Activated CD8-positive, alpha-beta memory T cell treated with anti-CD3 and anti-CD28 coated beads, Interleukin-2, amount 10 ng/mL, durations not matched to agents 7 days and 5 days (primary cell): ENCODE measurements at places on chromosomes 13 and 19. TPM values are rescaled to one million over a fixed set of nuclear protein-coding genes. Genes with fewer than 3 reads are reported as not detected.

DNA sequence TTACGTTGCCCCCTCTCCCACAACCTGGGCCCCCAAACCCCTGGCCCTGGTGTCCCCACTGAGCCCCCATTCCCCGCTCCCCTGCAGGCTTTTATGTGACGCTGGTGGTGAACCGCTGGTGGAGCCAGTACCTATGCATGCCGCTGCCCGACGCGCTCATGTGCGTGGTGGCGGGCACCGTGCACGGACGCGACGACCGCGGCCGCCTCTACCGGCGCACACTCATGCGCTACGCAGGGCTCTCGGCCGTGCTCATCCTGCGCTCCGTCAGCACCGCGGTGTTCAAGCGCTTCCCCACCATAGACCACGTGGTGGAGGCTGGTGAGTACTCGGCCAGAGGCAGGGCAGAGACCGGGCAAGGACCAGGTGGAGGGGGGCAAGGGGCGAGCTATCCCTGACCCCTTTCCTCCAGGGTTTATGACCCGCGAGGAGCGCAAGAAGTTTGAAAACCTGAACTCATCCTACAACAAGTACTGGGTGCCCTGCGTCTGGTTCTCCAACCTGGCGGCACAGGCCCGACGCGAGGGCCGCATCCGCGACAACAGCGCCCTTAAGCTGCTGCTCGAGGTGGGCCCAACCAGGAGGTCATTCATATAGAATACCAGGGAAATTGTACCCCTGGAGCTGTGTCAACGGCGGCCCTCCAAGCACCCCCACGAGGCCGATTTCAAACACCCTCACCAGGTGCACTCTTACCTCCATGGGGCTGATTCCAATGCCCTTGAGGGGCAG, 3.0 kb downstream of the BEST2 start:
- H3K27me3 ChIP-seq = peaks cover 26% of the 10 kb centered on the region
- H3K4me3 ChIP-seq = no peak overlapping the region
- H3K36me3 ChIP-seq = no peaks in the 10 kb centered on the region
- DNase-seq = no peak

DNA sequence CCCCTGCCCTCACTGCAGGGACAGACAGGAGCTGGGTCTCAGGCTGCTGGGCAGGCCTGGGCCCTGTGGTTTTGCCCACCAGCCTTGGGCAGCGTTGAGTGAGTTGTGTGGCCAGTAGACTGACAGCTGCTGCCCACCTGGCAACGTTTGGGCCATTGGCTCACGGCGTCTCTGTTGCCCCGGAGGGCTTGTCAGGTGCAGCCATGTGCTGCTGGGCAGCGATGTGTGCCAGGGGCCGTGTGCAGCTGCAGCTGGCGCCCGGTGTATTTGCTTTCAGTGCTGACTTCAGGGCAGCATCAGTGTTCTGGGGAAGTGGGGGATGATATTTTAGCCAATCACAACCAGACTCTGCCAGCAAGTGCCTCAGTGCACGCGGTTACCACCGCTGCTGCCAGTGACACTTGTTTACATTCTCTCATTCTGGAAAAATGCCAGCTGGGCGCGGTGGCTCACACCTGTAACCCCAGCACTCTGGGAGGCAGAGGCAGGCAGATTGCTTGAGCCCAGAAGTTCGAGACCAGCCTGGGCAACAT, 10.6 kb downstream of the FZR1 start:
- peaks cover 7% of the 10 kb centered on the region for H3K36me3 ChIP-seq
- H3K27ac ChIP-seq = no peak overlapping the region
- no peak for DNase-seq
- H3K27me3 ChIP-seq = no peaks in the 10 kb centered on the region

DNA sequence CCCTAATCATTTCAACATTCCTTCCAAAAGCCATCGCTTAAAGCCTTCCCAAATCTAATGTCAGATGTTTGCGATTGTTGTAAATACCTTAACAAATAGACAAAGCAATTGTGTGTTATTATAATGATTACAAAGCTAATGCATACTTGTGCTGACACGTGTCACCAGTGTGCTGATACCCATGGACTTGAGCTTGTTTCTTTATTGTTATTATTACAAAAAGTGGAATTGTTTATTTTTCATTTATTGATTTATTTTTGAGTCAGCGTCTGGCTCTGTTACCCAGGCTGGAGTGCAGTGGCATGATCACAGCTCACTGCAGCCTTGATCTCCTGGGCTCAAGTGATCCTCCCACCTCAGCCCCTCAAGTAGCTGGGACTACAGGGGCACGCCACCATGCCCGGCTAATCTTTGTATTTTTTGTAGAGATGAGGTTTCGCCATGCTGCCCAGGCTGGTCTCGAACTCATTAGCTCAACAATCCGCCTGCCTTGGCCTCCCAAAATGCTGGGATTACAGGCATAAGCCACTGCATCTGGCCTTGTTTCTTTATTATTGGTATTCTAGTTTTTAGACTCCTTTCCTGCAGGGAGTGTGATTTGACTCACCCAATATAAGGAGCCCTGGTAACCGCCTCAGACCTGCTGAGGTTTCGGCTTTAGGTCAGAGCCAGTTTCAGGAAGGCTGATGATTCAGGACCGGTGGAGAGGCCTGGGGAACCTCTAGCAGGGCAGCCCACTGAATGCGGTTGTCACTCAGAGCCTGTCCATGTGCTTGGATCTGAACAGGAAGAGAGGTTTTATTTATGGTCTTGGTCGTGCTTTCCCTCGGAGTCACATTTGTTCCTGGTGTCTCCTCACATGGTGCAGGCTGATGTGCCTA, 2.1 kb upstream of the FBXO17 start:
- H3K36me3 ChIP-seq = peaks cover 8% of the 10 kb centered on the region
- no peak overlapping the region for H3K4me3 ChIP-seq
- peak; percentile 88 for DNase-seq
- H3K4me1 ChIP-seq = peaks cover 24% of the 10 kb centered on the region

RXFP2 gene
- not detected for total RNA-seq
